ENCODE measurements at places on chromosomes 13 and 19.

- DNase-seq = no peak
Observed at GRCh38 chr13:94313926-94314325, 165.6 kb downstream of the DCT start.

GRCh38 chr13:87536499-87536898, 134.7 kb upstream of the SLITRK5 start:
- no peak for DNase-seq

DNA sequence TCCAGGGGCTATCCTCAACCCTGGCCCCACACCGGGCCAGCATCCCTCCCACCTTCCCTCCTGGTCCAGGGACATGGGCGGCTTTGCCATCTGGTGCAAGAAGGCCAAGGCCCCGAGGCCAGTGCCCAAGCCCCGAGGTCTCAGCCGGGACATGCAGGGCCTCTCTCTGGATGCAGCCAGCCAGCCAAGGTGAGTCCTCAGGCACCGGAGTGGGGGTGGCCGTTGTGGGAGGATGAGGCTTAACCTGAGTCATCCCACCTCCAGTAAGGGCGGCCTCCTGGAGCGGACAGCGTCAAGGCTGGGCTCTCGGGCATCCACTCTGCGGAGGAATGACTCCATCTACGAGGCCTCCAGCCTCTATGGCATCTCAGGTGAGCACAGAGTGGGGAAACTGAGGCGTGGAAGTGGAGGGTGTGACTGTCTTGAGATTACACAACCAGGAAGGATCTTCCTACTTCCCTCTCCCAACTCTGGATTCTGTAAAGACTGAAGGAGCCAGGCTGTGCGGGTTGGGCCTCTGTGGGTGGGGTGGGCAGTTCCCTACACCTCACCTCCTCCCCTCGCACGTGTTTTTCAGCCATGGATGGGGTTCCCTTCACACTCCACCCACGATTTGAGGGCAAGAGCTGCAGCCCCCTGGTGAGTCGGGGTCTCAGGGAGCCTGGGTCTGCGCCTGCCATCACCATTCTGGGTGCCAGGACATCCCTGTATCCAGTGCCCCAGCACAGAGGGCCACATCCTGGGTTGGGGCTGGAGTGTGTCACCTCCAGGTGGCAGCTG, 3.8 kb downstream of the MVB12A start:
- no peak for DNase-seq

DNA sequence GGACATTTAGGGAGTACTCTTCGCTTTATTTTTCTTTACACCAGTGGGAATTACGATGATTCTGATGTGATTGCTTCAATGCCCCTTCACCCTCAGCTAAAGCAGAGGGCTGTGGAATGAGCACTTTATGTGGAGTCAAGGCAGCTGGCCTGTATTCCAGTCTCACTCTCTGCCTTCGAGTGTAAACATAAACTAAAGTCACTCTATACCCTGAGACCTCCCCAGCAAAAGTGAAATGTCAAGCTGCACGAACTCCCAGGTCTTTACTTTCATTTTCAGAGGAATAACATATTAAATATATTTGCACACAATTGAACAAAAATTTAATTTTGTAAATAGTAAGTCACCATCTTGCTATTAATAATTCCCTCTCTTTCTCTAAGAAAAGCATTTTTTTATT, 557.1 kb downstream of the DACH1 start:
- no peak for DNase-seq

- no peak for DNase-seq
Observed at GRCh38 chr13:51243832-51244231, 21.6 kb downstream of the FAM124A start.

DNA sequence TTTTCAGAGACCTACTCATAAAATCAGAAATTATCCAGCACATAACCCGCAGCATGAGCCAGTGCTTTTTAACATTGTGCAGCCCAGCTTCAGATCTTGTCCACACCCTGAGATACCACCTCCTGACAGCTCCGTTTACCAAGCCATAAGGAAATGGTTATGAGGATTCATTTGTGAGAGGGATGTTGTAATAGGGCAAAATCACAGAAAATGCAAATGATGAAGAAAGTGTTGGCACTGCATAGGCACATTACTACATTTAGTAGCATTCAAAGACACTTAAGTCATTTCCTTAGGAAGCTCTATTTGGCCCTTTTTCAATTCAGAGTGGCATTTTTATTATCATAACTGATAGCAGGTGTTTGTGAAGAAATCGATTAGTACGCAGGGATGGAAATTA, 277.5 kb downstream of the DNAJC15 start:
- DNase-seq = no peak

- DNase-seq = no peak
Observed at GRCh38 chr13:54198911-54199310, 1170.3 kb downstream of the OLFM4 start.

GRCh38 chr19:55467236-55468053, 2.9 kb upstream of the C19orf85 start:
- DNase-seq = peak; percentile 60

DNA sequence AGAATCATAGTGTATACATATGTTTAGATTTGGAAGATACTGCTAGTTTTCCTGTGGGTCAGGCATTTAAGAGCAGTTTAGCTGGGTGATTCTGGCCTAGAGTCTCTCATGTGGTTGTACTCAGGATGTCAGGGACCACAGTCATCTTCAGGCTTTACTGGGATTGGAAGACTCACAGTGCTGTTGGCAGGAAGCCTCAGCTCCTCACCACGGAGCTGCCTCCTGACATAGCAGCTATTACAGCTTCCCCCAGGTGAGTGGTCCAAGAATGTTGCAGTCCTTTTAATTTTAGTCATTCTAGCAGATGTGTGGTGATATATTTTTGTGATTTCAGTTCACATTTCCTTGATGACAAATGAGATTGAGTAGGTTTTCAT, 16.9 kb upstream of the GPR18 start:
- DNase-seq = peak; percentile 38

- DNase-seq = no peak
Observed at GRCh38 chr13:86087244-86087643, 288.0 kb upstream of the SLITRK6 start.
